ENCODE measurements at places on chromosomes 7 and 10.

DNA sequence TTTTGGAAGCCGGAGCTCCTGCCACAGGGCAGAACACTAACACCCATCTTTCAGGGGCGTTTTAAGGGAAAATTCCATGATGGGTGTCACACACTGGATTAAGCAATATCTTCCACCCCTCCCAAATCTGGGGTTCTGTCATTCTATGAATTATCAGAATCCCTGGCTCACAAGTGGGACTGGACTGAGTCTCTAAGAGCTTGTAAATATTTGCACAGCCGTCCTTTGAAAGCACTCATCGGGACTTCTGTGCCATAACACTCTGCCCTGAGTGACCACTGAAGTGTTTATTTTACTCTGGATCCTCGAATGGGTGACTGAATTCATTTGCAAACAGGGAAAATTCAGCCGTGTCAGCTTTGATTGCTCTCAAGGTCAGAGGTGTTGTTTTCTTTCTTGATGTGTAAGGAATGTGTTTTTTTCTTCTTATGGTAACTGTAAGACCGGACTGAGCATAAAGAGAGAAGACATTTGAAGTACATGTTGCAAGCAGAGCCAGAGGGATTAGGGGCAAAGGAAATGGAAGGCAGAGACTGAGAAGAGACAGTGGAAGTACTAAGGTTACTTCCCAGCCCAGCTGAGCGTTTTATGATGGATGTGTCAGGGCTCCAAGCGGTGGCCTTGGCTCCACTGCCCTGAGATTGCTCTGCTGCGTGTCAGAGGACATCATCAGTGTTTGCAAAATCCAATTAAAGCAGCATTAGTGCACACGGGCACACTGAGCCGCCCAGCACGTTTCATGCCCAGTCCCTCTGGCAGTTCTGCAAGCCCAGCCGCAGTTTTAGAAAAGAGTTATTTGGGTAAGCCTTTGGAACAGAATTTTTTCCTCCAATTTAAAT, 17.7 kb upstream of the GTPBP4 start:
- no peak overlapping the region for H3K27ac ChIP-seq
- DNase-seq: peak; percentile 27
- H3K36me3 ChIP-seq: no peaks in the 10 kb centered on the region
- no peaks in the 10 kb centered on the region for H3K27me3 ChIP-seq

DNA sequence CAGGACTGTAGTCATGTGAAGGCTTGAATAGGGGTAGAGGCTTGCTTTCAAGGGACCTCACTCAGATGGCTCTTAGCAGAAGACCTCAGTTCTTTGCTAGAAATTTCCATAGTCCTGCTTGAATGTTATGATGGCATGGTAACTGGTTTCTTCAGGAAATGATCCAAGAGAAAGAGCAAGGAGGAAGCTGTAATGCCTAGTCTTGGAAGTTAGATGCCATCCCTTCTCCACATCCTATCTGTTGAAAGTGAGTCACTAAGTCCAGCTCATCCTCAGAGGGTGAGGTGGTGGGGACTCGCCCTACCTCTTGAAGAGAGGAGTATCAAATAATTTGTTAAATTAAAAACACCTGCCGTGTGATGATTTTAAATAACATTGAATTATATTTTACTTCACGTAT, 4.6 kb downstream of the MGAM start:
- H3K27ac ChIP-seq: no peak overlapping the region
- DNase-seq: no peak
- no peaks in the 10 kb centered on the region for H3K27me3 ChIP-seq
- no peaks in the 10 kb centered on the region for H3K36me3 ChIP-seq

DNA sequence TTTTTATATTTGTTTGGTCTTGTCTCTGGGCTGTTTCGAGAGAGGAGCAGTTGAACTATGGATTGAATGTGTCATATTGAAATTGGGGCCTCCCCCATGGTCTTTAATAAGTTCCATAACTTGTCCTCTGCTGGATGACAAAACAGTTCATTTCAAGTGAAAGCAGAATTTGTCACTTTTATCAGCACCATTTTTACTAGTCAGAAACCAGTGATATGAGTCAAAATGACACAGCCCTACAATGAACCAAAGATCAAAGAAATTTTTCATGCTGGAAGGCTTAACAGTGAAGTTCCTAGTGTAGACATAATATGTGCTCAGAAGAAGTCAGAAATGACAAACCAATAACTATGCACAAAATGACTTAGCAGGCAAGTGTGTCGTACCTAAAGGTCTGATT, 133.6 kb upstream of the VWC2 start:
- DNase-seq: no peak
- no peaks in the 10 kb centered on the region for H3K4me1 ChIP-seq
- no peak overlapping the region for H3K27ac ChIP-seq
- H3K36me3 ChIP-seq: no peaks in the 10 kb centered on the region
- no peaks in the 10 kb centered on the region for H3K27me3 ChIP-seq
- H3K4me3 ChIP-seq: no peak overlapping the region

DNA sequence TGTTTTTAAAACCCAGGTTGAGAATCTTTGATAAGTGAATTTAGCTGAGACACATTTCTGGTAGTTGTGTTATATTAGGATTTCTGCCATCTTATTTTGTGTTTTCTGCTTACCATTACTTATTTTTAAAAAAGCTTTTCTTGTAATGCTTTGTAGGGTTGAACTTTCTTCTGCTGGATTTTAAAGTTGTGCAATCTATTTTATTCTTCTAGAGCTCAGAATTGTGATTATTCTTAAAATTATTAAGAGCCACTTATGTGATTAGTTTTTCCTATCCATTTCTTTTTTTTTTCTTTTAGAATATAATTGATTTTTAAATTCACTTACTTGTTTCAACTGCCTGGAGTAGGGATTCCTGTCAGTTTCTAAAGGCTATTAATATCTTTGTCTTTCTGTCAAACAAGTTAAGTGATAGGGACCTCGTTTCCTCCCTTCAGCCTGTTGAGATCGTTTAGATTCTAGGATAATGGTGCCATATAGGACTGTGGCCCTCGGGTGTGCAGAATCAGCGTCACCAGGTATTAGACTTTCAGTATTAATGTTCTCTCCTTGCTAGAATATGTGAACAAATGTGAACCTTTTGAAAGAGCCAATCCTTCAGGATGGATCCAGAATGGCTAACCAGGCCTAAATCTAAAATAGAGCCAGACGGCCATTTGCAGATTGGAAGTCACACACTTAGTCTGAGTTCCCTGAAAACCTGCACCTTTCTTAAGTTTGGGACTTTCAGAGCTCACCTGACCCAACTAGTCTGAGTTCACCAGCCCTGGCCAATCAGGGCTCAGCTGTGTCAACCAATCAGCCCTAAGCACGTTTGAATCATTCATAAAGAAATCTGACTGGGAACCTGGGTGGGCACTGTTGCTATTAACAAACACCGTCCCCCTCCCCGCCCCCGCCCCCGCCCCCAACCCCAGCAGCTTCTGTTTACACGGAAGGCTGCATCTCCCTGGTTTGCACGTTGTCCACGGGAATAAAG, 26.2 kb downstream of the CUX1 start:
- no peaks in the 10 kb centered on the region for H3K36me3 ChIP-seq
- DNase-seq: no peak
- no peak overlapping the region for H3K4me3 ChIP-seq
- no peaks in the 10 kb centered on the region for H3K27me3 ChIP-seq

- H3K27me3 ChIP-seq: no peaks in the 10 kb centered on the region
- H3K27ac ChIP-seq: no peak overlapping the region
- no peak overlapping the region for H3K4me3 ChIP-seq
- no peaks in the 10 kb centered on the region for H3K4me1 ChIP-seq
These were observed 116.1 kb downstream of the NT5C2 start for GRCh38 chr10:103077020-103077419.

DNA sequence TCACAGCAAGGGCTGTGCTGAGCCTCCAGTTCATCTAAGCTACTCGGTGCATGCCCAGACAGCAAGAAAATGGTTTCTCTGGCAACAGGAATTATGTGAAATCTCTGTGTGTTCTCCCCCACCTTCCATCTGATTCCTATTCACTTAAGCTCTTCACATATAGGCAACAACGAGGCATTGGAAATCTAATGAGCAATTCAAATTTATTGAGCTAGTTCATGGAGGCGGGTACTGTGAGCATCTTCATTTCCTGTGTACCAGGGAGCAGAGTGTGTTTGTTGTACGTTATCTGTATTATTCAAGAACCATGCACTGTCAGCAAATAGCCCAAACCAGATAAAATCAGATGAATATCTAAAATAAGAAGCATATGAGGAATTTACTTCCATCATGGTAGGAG, 739.1 kb downstream of the MAGI2 start:
- H3K27ac ChIP-seq: no peak overlapping the region
- DNase-seq: no peak
- no peak overlapping the region for H3K4me3 ChIP-seq
- H3K4me1 ChIP-seq: no peaks in the 10 kb centered on the region
- H3K27me3 ChIP-seq: no peaks in the 10 kb centered on the region
- H3K36me3 ChIP-seq: no peaks in the 10 kb centered on the region

GRCh38 chr7:98864731-98865453, 4.9 kb downstream of the TMEM130 start:
- no peaks in the 10 kb centered on the region for H3K4me1 ChIP-seq
- H3K4me3 ChIP-seq: no peak overlapping the region
- no peak overlapping the region for H3K27ac ChIP-seq
- no peak for DNase-seq
- H3K27me3 ChIP-seq: peaks cover 19% of the 10 kb centered on the region
- H3K36me3 ChIP-seq: no peaks in the 10 kb centered on the region

- no peaks in the 10 kb centered on the region for H3K27me3 ChIP-seq
- no peak overlapping the region for H3K4me3 ChIP-seq
- H3K27ac ChIP-seq: no peak overlapping the region
- no peak for DNase-seq
These were observed 236.2 kb upstream of the KLF14 start for GRCh38 chr7:130970196-130970595.

- no peak overlapping the region for H3K4me3 ChIP-seq
- H3K27me3 ChIP-seq: no peaks in the 10 kb centered on the region
- no peak for DNase-seq
- H3K27ac ChIP-seq: no peak overlapping the region
- H3K36me3 ChIP-seq: no peaks in the 10 kb centered on the region
These were observed 274.7 kb upstream of the FZD8 start for GRCh38 chr10:35916791-35917190.

DNA sequence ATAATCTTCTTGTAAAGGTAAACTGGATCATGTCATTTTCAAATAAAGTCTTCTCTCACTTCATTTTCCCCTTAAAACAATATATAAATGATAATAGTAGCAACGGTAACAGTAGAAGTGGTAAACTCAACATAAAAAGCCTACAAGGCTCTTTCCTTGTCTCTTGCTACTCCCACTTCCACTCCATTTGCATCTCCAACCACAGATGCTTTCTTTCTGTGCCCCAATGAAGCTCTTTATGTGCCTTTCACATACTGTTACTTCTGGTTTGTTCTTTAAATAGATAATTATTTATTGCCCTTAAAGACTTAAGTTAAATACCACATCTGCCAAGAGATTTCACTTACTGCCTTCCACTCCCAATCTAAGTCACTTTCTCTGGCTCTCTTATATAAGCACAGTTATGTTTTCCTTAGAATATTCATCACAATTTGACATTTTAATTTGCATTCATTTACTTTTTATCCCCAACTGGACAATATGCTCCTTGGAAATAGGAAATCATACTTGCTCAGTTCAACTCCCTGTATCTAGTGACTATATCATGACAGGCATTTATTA, 149.9 kb downstream of the CRPPA start:
- H3K27me3 ChIP-seq: no peaks in the 10 kb centered on the region
- no peak overlapping the region for H3K27ac ChIP-seq
- DNase-seq: no peak
- H3K36me3 ChIP-seq: no peaks in the 10 kb centered on the region
- H3K4me1 ChIP-seq: no peaks in the 10 kb centered on the region
- H3K4me3 ChIP-seq: no peak overlapping the region

GRCh38 chr10:15737656-15738055, 17.9 kb upstream of the ITGA8 start:
- no peaks in the 10 kb centered on the region for H3K27me3 ChIP-seq
- DNase-seq: no peak
- no peaks in the 10 kb centered on the region for H3K36me3 ChIP-seq
- H3K4me1 ChIP-seq: no peaks in the 10 kb centered on the region

DNA sequence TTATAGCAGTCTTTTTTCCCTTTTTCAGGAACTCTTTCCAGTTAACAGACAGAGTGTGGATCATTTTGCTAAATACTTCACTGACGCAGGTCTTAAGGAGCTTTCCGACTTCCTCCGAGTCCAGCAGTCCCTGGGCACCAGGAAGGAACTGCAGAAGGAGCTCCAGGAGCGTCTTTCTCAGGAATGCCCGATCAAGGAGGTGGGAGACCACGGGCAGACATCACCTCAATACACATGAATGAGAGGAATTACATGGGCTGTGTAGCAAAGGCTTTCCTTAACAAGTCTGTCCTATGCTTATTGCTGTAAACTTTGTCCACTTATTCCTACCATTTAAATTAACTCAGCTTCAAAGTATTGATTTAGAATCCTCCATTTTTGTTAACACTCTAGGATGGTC, 48.8 kb downstream of the BZW2 start:
- H3K27ac ChIP-seq: no peak overlapping the region
- no peak for DNase-seq
- no peaks in the 10 kb centered on the region for H3K27me3 ChIP-seq
- H3K4me3 ChIP-seq: no peak overlapping the region
- H3K4me1 ChIP-seq: no peaks in the 10 kb centered on the region
- peaks cover 9% of the 10 kb centered on the region for H3K36me3 ChIP-seq

- H3K4me1 ChIP-seq: no peaks in the 10 kb centered on the region
- no peak overlapping the region for H3K4me3 ChIP-seq
- peak overlapping the region; percentile 74 for H3K27ac ChIP-seq
- peak; percentile 89 for DNase-seq
- no peaks in the 10 kb centered on the region for H3K27me3 ChIP-seq
These were observed 40.2 kb upstream of the KLF6 start for GRCh38 chr10:3825244-3825643.

DNA sequence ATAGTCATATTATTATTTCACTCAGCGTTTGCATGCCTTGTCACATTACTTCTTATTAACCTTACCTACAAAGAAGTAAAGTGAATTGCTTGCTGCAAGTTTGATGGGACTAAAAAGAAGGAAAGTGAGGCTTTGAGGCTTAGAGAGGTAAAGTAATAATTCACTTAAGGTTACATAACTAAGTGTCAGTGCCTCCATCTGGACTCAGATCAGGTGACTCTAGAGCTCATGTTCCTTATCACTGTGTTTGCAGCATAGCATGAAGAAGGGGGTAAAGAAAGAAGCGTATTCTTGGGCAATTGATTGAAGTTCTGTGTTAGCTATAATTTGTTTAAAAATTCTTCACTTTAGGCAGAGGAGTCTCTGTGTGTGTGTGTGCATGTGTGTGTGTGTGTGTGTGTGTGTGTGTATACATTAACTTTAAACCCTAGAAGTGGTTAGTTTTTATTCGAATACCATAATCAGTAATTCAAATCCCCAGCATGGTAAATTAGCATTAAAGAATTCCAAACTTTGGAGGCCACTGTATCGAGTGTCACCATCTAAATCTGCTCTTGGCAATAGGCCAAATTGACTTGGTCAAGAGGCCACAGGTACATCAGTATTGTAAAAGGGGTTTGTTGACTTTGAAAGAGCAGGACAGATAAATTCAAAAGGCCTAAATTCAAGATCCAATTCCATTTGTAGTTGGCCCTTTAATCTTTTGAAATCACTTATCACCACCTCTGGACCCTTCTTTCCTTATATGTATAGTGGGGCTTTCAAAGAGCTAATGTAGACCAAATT, 2.2 kb upstream of the PON3 start:
- no peaks in the 10 kb centered on the region for H3K36me3 ChIP-seq
- no peaks in the 10 kb centered on the region for H3K4me1 ChIP-seq
- no peaks in the 10 kb centered on the region for H3K27me3 ChIP-seq
- DNase-seq: no peak
- no peak overlapping the region for H3K27ac ChIP-seq
- no peak overlapping the region for H3K4me3 ChIP-seq

GRCh38 chr7:121447243-121447910, 51.3 kb upstream of the FAM3C start:
- no peaks in the 10 kb centered on the region for H3K36me3 ChIP-seq
- H3K4me1 ChIP-seq: no peaks in the 10 kb centered on the region
- no peak for DNase-seq
- H3K4me3 ChIP-seq: no peak overlapping the region
- no peak overlapping the region for H3K27ac ChIP-seq
- H3K27me3 ChIP-seq: no peaks in the 10 kb centered on the region
